MM.1S (cell line): ENCODE measurements at places on chromosomes 6 and 20.

GRCh38 chr20:17642404-17643269 is 39.4 kb downstream of the RRBP1 start:
- DNase-seq, result no peak

GRCh38 chr20:4736875-4737274 is 15.2 kb downstream of the PRND start:
- DNase-seq, result no peak

DNA sequence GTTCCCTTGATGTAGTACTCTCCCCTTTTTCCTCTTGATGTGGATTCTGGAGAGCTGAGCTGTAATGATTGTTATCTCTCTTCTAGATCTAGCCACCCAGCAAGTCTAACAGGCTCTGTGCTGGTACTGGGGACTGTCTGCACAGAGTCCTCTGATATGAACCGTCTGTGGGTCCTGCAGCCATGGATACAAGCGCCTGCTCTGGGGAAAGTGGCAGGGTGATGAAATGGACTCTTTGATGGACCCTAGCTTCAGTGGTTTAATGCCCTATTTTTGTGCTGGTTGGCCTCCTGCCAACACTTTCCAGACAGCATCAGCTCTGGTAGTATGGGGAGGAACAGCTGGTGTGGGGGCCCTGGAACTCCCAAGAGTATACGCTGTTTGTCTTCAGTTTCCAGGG is 216.3 kb downstream of the ADGRG6 start:
- no peak for DNase-seq

DNA sequence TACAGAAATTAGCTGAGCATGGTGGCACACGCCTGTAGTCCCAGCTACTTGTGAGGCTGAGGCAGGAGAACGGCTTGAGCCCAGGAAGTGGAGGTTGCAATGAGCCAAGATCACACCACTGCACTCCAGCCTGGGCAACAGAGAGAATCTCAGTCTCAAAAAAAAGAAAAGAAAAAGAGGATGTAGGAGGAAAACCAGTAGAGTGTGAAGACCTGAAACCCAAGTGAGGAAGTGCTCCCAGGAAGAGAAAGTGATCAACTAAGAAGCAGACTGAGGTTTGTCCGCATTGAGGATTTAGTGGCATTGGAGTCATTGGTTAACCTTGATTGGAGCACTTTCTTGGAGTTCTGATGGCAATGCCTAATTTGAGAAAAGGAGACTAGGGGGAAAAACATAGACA is 20.6 kb upstream of the TASP1 start:
- no peak for DNase-seq

DNA sequence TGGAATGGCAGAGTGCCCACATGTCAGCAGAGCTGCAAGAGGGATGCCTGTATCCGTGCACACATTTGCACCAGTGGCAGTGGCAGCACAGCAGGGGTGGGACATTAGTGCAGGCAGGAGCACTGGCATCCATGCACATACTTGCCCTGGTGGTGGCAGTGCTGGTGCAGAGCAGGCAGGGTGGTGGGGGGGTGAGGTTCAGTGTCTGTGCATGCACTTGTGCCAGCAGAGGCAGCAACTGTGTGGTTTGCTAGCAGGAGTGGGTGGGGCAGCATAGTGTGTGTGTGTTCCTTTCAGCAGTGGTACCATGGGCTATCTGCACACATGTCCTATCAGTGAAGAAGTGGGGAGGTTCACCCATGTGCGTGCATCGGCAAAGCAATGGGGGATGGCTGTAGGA is 151.6 kb downstream of the EPM2A start:
- no peak for DNase-seq

DNA sequence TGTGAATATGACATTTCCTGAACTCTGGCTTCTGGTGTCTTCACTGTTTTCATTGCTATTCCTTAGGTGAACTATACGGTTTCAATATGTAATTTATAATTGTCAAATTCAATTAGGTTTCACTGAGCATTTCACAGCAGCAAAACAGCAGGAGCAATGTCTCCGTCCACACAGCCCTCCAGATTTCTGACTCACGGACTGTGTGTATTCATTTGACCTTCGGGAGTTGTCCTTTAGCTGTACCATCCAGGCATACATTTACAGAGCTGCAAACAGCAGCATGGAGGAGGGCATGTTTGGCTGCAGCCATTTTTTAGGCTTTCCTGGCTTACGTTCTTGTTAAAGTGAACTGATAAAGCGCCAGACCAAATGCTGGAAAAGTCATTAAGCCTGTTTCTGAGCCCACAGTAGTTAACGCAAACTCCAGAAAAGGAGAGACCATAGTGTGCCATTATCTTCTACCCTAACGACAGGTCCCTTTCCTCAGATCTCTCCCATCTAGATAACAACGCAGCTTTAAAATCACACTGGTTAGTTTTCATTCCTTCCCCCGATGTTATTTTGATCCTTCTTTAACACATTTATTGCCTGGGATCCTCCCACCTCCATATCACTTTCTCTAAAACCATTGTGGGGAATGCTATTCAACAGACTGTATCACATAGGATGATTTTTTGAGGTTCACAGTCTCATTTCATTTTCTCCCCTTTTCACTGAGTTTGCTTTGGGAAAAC is 18.3 kb downstream of the FOXC1 start:
- no peak for DNase-seq

- no peak for DNase-seq
Observed at GRCh38 chr20:11539450-11539849, 378.2 kb upstream of the BTBD3 start.
